Astrocyte (in vitro differentiated cells and primary cell): ENCODE measurements at places on chromosomes 11 and 22. TPM values are rescaled to one million over a fixed set of nuclear protein-coding genes. Genes with fewer than 3 reads are reported as not detected.

GRCh38 chr11:115217726-115218311 lies 286.4 kb downstream of the CADM1 start:
- H3K27me3 ChIP-seq: no peaks in the 10 kb centered on the region
- peaks cover 13% of the 10 kb centered on the region for H3K4me1 ChIP-seq
- H3K36me3 ChIP-seq: no peaks in the 10 kb centered on the region
- H3K4me3 ChIP-seq: no peak overlapping the region

GRCh38 chr11:127275774-127276173 lies 275.2 kb upstream of the KIRREL3 start:
- H3K4me1 ChIP-seq: no peaks in the 10 kb centered on the region
- H3K27me3 ChIP-seq: no peaks in the 10 kb centered on the region
- DNase-seq: no peak
- no peak overlapping the region for H3K4me3 ChIP-seq

- no peaks in the 10 kb centered on the region for H3K27me3 ChIP-seq
- peaks cover 17% of the 10 kb centered on the region for H3K4me1 ChIP-seq
- DNase-seq: peak; percentile 41
- peak overlapping the region; percentile 94 for H3K27ac ChIP-seq
Observed at GRCh38 chr22:26673486-26673885, 16.1 kb downstream of the MIAT start.

- DNase-seq: no peak
- peaks cover 14% of the 10 kb centered on the region for H3K4me1 ChIP-seq
- no peaks in the 10 kb centered on the region for H3K27me3 ChIP-seq
- peaks cover 3% of the 10 kb centered on the region for H3K36me3 ChIP-seq
- no peak overlapping the region for H3K4me3 ChIP-seq
- no peak overlapping the region for H3K27ac ChIP-seq
Observed at GRCh38 chr11:45984192-45984591, 61.7 kb downstream of the LARGE2 start.

DNA sequence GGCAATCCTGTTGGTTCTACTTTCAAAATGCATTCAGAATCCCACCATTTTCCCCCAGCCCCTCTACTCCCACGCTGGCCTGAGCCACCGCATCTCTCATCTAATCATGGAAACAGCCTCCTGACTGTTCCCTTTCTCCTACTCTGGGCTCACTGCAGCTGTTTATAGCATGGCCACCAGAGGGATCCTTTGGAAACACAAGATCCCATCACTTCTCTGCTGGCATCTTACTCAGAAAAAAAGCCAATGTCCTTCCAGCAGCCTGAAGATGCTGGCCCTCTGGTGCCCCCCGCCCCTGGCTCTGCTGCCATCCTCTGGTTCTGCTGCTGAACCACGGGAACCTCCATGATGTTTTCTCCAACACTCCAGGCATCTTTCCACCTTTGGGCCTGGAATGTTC lies 11.1 kb downstream of the MS4A8 start:
- H3K27ac ChIP-seq: no peak overlapping the region
- no peak for DNase-seq
- no peak overlapping the region for H3K4me3 ChIP-seq

The GLB1L3 gene
- total RNA-seq: 0.20 and 0.22 TPM in 2 replicates

The OOSP3 gene
- total RNA-seq: not detected in 2 replicates

DNA sequence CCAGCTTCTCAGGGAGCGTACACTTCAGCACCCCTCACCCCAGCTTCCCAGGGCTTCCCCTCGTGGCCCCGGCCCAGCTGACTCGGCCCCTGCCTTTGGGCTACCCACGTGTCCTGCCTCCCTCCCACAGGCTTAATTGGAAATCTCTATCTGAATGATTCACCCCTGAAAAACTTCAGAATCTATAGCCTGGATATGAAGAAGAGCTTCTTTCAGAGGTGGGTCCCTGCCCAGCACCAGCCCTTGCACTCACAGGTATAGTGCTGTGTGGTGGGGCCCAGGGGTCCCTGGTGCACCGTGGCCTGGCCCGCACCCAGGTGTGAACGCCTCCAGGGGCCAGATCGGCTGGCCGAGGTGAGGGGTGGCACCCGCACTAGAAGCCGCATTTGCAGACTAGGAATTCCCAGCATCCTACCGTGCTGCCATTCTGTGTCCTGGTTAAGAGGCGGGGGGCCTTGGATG lies 38.4 kb downstream of the B3GAT1 start:
- H3K36me3 ChIP-seq: no peaks in the 10 kb centered on the region
- H3K4me1 ChIP-seq: no peaks in the 10 kb centered on the region
- H3K27me3 ChIP-seq: no peaks in the 10 kb centered on the region
- no peak overlapping the region for H3K27ac ChIP-seq
- DNase-seq: no peak
- no peak overlapping the region for H3K4me3 ChIP-seq

GRCh38 chr11:46711303-46711702 lies 7.7 kb upstream of the F2 start:
- H3K27ac ChIP-seq: peak overlapping the region; percentile 94
- H3K36me3 ChIP-seq: peaks cover 10% of the 10 kb centered on the region
- peak; percentile 48 for DNase-seq
- peaks cover 27% of the 10 kb centered on the region for H3K4me1 ChIP-seq
- no peak overlapping the region for H3K4me3 ChIP-seq

The C11orf21 gene
- not detected in 2 replicates for total RNA-seq

DNA sequence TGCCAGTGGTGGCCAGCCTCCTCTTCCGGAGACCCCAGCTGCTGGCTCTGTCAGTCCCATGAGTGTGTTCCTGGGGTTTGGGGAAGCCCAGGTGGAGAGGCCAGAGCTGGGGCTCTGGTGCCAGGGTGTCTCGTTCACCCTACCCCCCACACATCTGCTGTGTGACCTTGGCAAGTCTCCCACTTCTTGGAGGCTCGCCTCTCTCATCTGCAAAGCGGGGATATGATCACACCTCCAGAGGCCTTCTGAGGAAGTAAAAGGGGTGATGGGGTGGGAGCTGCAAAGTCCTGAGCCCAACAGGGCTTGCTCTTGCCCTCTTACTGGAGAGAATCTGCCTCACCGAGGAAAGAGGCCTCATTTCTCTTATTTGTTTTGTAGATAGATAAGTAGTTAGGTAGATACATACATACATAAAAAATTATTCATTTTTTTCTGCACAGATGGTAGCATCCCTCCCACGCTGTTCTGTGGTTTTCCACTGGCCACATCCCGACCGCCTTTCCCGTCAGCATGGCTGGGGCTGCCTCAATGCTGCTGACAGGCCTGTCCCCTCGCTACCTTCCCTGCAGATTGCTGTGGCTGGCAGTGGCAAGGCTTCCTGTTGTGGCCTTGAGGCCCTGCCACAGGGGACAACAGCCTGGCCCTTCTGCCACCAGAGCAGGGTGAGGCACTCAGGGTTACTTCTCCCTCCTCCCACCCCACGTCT lies 23.9 kb downstream of the MYO7A start:
- H3K27me3 ChIP-seq: peaks cover 2% of the 10 kb centered on the region
- DNase-seq: peak; percentile 63
- H3K36me3 ChIP-seq: no peaks in the 10 kb centered on the region
- no peak overlapping the region for H3K27ac ChIP-seq
- H3K4me3 ChIP-seq: no peak overlapping the region

GRCh38 chr11:58927393-58928106 lies 11.7 kb upstream of the GLYATL1 start:
- no peaks in the 10 kb centered on the region for H3K27me3 ChIP-seq
- no peak overlapping the region for H3K27ac ChIP-seq
- peaks cover 12% of the 10 kb centered on the region for H3K4me1 ChIP-seq
- no peaks in the 10 kb centered on the region for H3K36me3 ChIP-seq

DNA sequence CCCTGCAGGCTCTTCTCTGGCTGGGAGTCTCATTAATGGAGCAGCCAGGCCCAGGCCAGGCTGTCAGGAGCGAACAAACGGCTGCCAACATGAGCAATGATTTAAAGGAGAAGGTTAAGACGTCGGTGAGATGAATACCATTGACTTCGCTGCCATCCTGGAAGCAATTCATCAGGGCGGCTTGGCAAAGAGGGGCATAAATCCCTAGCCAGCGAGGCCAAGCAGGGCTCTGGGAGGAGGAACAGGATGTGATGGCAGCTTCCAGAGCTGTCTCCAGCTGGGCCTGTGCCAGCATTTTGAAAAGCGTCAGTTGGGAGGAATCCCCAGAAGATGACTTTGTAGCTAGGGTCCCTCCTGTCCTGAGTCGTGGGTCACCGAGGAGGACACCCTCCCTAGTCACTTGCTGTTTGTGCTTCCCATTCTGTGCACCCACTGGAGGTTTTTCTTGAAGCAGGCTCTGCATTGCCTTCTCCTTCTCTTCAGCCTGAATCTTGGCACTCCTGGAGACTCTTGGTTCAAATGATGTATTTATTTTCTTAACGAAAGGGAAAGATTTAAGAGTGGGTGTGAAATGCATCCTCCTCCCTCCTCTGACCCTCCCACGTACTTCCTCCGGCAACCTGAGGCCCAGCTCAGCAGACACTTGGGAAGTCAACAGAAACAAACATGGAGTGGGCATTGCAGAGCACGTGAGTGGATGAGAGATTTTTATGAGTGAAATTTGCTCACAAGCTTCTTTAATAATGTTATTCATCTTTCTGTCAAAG lies 476.3 kb upstream of the CADM1 start:
- no peaks in the 10 kb centered on the region for H3K36me3 ChIP-seq
- H3K4me1 ChIP-seq: peaks cover 1% of the 10 kb centered on the region
- H3K27me3 ChIP-seq: peaks cover 3% of the 10 kb centered on the region
- DNase-seq: no peak
- no peak overlapping the region for H3K4me3 ChIP-seq

The OR8A1 gene
- total RNA-seq: not detected in 2 replicates

- peaks cover 22% of the 10 kb centered on the region for H3K4me1 ChIP-seq
- peak overlapping the region; percentile 35 for H3K27ac ChIP-seq
- DNase-seq: peak; percentile 80
- no peaks in the 10 kb centered on the region for H3K36me3 ChIP-seq
- no peak overlapping the region for H3K4me3 ChIP-seq
Observed at GRCh38 chr22:39820256-39820655, 73.3 kb downstream of the ENTHD1 start.

The TRIM49 gene
- 0.24 and 0.32 TPM in 2 replicates for total RNA-seq

GRCh38 chr11:26549176-26549575 lies 22.9 kb downstream of the MUC15 start:
- H3K36me3 ChIP-seq: no peaks in the 10 kb centered on the region
- H3K27ac ChIP-seq: no peak overlapping the region
- H3K4me3 ChIP-seq: no peak overlapping the region
- H3K27me3 ChIP-seq: no peaks in the 10 kb centered on the region
- H3K4me1 ChIP-seq: no peaks in the 10 kb centered on the region

GRCh38 chr11:84524422-84525051 lies 1102.6 kb downstream of the DLG2 start:
- H3K27ac ChIP-seq: no peak overlapping the region
- no peak overlapping the region for H3K4me3 ChIP-seq
- DNase-seq: peak; percentile 23
- H3K36me3 ChIP-seq: no peaks in the 10 kb centered on the region
- no peaks in the 10 kb centered on the region for H3K4me1 ChIP-seq
- H3K27me3 ChIP-seq: no peaks in the 10 kb centered on the region

The OR56A5 gene
- total RNA-seq: not detected in 2 replicates

- H3K36me3 ChIP-seq: peaks cover 8% of the 10 kb centered on the region
- H3K4me1 ChIP-seq: peaks cover 47% of the 10 kb centered on the region
- no peak for DNase-seq
- H3K27me3 ChIP-seq: no peaks in the 10 kb centered on the region
- H3K27ac ChIP-seq: peak overlapping the region; percentile 69
- H3K4me3 ChIP-seq: peak overlapping the region; percentile 7
Observed at GRCh38 chr22:43923191-43923590, 414 bp upstream of the PNPLA3 start.

- H3K36me3 ChIP-seq: no peaks in the 10 kb centered on the region
- H3K27me3 ChIP-seq: no peaks in the 10 kb centered on the region
- no peak overlapping the region for H3K27ac ChIP-seq
- H3K4me1 ChIP-seq: no peaks in the 10 kb centered on the region
- H3K4me3 ChIP-seq: no peak overlapping the region
- no peak for DNase-seq
Observed at GRCh38 chr11:117851106-117851505, 25.4 kb downstream of the FXYD6 start.

The SLC22A9 gene
- total RNA-seq: not detected in 2 replicates

DNA sequence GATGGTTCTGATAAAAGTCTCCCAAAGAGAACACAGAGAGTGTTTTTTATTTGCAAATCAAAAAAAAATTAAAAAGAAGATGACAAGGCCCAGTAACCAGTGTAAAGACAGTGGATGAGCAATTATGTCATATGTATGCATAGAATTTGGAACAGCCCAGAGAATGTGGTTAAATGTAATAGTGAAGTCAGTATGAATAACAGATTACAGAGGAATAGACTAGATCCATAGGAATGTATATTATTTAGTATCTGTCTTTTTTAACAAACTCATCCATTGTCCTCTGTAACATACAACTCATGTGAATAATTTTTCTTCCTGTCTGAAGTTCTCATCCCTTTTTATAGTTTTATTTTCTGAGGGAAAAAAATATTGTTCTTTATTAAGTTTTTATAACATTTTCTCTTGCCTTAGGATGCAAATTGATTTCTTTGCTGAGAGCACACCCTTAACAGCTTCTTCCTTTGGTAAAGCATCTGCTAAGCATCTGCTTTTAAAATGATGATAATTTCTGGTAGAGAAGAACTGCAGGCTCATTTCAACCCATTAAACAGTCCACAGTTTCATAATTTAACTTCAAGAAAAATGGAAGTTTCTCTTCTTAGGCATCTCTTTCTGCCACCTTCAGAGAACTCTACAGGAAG lies 266.5 kb upstream of the MTNR1B start:
- no peak overlapping the region for H3K4me3 ChIP-seq
- peak; percentile 70 for DNase-seq
- peaks cover 37% of the 10 kb centered on the region for H3K4me1 ChIP-seq
- H3K27me3 ChIP-seq: no peaks in the 10 kb centered on the region

- H3K27me3 ChIP-seq: no peaks in the 10 kb centered on the region
- peaks cover 11% of the 10 kb centered on the region for H3K4me1 ChIP-seq
- peak; percentile 79 for DNase-seq
- no peaks in the 10 kb centered on the region for H3K36me3 ChIP-seq
Observed at GRCh38 chr11:27331981-27332380, 31.0 kb downstream of the CCDC34 start.

DNA sequence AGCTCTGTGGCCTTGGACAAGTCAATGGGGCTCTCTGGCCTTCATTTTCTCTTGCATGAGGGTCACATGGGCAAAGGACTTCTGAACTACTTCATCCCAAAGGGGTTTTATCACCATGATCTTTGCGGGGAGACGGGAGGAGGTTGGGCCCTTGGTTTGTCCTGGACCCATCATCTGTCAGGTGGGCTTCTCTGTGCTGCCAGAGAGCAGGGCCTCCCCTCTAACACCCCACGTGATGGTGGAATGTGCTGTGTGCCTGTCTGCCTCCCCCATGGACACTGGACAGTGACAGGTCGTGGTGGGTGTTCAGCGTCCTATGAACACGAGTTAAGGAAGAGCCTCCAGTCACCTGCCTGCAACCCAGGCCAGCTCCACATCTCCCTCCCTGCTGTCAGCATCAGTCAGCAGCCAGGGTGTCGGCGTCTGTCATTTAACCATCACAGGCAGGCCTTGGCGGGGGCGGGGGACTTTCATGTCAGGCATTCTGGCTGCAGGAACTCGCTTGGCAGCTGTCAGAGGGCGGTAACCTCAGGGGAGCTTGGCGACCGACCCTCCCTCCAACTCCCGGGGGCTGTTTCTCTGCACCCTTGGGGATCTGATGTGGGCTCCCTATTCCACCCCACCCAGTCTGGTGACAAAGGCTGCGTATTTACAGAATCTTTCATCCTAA lies 2.6 kb upstream of the SUN2 start:
- no peaks in the 10 kb centered on the region for H3K27me3 ChIP-seq
- H3K27ac ChIP-seq: no peak overlapping the region
- H3K4me3 ChIP-seq: no peak overlapping the region
- peaks cover 18% of the 10 kb centered on the region for H3K4me1 ChIP-seq
- DNase-seq: no peak
- H3K36me3 ChIP-seq: no peaks in the 10 kb centered on the region
